ENCODE measurements at places on chromosomes 11 and 22.

DNA sequence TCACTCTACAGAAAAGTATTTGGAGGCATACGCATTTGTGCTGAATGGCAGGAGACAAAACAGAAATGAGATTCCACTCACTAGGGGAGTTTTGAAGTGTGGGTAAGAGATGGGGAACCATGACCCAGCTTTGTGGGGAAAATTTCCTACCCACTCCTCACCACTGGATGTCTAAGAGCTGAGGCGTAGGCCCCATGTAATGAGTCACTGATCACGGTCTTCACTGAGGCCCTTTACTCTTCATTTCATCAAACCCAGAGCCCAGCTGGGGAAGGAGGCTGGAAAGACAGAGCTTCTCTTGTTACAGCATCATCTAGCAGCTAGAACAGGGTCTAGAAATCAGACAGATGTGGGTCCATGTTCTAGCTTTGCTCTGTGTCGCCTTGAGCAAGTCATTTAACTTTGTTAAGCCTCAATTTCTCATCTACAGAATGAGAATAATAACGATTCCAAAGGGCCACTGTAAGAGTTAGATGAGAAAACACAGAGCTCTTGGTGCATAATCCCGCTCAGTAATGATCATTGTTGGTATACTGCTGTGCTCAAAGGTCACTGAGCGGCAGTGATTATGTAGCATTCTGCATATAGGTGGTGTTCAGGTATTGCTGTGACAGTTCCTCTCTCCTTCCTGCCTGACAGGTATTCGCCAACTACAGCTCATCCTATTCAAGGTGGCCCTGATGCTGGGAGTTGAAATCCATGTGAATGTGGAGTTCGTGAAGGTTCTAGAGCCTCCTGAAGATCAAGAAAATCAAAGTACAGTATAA, 97.2 kb downstream of the MICAL2 start:
- peak; percentile 55 for DNase-seq

DNA sequence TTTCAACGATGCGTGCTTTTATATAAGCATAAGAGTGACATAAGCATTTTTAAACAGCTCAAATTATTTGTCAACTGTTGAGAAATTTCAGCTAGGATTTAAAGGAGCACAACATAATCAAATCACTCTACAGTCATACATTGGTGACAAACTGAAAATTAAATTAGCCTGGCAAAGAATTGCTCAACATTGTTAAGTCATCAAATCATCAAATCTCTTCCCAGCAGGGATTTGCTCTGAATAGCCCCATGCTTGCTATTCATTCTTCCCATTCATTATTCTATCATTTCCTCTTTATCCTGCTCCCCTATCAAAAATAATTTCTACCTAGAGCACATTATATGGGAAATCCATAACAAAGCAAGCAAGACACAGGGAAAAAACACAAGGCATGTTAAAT, 198.7 kb upstream of the LUZP2 start:
- DNase-seq, result no peak

DNA sequence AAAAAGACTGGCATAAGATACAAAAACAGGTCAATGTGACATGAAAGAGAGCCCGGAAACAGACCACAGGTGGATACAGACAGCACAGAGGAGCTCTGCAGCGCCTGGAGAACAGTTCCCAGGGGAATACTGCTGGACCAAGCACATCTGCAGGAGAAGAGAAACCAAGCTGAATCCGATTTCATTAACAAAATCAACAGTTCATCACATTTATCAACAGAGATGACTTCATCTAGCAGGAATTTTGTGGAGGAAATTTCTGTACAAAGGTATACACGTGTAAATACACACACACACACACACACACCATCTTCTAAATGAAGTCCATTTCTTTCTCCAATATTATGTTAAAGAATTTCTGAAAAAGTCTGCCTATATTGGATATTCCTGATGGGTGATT, 17.1 kb downstream of the YPEL1 start:
- DNase-seq, result no peak

DNA sequence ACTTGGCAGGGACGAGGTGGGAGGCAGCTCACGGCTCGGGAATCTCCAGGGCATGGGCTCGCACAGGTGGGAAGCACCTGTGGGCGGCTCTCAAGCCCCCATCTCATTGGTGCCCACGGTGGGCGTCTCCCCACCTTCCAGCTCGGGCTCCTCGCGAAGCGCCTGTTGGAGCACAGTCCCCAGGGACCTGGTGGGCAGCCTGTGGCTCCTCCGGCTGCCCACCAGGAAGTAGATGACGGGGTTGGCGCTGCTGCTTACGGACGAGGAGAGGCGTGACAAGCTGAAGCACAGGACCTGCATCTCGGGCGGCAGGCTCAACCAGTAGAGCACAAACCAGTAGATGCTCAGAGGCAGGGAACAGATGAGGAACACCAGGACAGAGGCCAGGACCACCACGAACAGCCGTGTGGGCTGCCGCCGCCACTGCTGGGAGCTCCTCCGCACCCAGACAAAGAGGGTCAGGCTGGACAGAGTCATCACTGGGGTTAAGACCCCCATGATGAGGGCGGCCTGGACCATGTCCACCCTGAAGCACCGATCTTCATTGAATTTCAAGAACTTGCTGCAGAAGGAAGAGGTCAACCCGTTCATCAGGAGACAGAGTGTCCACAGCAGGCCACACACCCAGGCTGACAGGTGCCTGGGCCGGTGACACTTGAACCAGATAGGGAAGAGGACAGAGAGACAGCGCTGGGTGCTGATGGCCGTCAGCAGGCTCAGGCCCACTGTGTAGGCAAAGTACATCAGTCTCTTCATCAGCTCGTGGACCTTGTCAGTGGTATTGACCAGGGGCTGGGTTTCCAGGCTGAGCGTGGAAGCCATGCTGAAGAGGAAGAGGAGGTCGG, 633 bp downstream of the MRGPRD start:
- DNase-seq, result no peak

GRCh38 chr11:132771746-132772145, 760.6 kb downstream of the OPCML start:
- no peak for DNase-seq

DNA sequence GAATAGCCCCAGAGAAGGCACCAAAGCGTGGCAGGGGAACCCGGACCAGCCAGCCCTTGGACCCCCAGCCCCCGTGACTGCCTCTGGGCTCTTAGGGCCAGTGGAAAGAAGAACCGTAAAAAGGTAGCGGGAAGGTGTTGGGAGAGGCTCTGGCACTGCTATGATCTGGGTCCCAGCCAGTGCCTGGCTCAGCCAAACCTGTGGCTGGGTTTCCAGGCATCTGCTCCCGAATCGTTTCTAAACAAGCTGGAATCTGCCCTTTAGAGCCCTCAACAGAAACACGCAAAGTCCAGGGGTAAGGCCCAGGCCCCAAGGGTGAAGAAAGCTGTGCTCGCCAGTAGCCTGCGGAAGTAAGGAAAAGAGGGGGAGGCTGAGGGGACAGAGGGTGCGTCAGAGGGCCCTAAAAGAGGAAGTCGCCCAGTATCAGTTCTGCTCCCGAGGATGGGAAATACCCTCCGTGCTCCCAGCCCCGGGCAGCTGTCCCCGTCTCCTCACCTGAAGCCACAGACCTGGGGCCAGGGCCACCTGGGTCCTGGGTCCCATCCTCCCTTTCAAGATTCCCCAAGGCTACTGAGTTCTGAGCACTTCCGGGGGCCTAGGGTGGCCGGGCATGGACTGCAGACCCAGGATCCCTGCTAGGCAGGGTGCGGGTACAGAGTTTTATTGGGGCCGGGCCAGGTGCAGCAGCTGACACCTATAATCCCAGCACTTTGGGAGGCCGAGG, 24.7 kb downstream of the IL10RA start:
- no peak for DNase-seq

GRCh38 chr22:24289741-24290163, 19.1 kb downstream of the SPECC1L start:
- no peak for DNase-seq

GRCh38 chr11:128499613-128500253, 87.6 kb downstream of the ETS1 start:
- no peak for DNase-seq

DNA sequence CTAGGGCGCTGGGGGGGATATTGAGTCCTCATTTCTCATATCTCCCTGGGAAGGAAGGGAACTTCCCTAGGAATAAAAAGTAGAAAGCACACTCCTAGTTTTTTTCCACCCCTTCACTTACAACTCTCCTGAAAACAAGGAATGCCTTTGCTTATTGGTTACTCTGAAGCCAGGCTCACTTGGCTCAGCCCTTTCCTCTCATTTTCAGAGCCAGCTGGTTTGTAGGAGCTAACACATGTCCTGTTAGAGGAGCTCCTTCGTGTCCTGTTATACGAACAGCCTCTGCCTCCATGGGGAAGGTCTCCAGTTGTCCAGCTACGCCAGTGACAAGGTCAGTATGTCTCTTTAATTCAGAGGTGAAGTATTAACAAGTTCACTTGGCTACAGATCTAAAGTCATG, 17.6 kb downstream of the ALKBH8 start:
- no peak for DNase-seq

DNA sequence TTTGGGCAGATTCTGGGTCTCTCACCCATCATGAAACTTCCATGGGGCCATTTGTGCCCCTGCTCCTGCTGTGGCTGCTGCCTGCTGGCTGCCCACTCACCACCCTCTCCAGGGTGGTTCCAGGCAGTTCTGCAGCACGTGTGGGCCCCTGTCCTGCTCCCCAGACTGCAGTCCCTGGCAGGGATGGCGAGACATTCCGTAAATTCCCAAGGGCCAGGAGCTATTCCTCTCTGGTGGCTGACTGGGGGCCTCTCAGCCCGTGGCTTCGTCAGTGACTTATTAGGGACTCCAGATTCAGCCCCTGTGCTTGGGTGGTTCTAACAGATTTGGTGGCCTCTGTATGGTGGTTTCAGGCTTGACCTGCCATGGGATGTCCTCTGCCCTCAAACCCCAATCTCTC, 3.9 kb upstream of the SLC22A8 start:
- no peak for DNase-seq

- no peak for DNase-seq
These were observed 6.5 kb downstream of the SF1 start for GRCh38 chr11:64771861-64772260.

GRCh38 chr11:10876158-10876557, 18.3 kb upstream of the ZBED5 start:
- DNase-seq, result no peak

- no peak for DNase-seq
These were observed 2.1 kb downstream of the CHRNA10 start for GRCh38 chr11:3669128-3669527.

- no peak for DNase-seq
These were observed 2.8 kb downstream of the ZBTB16 start for GRCh38 chr11:114062272-114062671.

GRCh38 chr22:26404851-26405421, 24.1 kb upstream of the ASPHD2 start:
- DNase-seq, result no peak

DNA sequence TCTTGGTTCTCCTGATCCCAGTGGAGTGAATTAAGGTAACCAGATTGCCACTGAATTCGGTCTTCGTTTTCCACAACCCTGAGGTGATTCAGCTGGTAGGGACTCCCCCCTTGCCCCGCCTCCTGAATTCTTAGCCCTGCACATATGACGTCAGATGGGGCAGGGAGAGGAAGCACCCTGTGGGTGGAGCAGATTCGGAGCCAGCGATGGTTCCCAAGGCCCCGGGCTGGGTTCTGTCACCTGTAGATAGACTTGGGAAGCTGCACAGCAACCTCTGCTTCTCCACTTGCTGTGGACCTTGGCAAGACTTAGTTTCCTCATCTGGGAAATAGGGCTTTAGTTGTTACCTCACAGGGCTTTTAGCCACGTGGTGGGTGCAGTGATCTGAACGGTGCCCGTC, 67.8 kb downstream of the CTTN start:
- DNase-seq, result no peak

DNA sequence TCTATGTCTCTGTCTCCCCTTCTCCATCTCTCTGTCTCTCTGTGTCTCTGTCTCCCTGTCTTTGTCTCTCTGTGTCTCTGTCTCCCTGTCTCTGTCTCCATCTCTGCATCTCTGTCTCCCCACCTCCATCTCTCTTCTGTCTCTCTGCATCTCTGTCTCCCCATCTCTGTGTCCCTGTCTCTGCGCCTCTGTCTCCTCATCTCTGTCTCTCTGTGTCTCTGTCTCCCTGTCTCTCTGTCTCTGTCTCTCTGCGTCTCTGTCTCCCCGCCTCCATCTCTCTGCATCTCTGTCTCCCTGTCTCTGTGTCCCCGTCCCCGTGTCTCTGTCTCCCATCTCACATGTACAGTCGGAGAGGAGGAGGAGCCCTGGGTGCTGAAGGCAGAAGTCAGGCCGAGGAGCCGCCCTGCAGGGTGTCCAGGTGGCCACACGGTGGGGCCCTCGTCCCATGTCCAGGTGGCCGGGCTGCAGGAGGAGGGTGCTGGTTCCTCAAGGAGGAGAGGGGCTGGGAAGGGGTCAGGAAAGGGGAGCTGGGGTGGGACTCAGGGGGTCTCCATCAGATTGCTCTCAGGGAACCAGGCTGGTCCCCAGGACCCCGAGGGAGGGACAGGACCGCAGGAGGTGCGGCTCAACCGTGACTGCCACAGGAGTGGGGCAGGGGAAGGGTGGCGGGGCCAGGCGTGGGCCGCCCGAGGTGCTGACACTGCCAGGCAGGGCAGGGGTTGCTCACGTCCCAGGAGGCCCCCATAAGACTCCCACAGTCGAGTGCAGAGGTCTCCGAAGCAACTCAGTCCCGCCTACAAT, 25.6 kb upstream of the TH start:
- DNase-seq, result peak; percentile 55

DNA sequence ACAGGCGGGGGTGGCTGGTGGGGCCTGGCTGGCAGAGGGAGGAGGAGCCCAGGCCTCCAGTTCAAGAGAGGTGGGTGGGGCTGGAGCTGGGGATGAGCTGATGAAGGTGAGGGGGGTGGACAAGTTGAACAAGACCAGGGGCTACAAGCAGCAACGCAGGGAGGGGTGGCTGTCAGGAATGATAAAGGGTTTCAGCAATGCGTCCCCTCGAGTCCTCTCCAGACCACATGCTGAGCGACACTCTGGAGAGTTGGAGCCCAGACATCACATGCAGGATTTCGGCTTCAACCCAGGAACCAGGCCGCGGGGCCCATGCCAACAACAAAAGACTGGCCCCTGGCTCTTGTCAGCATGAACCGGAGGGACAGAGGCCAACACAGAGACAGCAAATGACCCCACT, 480.3 kb downstream of the BRD1 start:
- DNase-seq, result no peak

GRCh38 chr22:28029956-28030355, 110.9 kb upstream of the PITPNB start:
- no peak for DNase-seq

GRCh38 chr11:2376751-2377451, at the start of gene CD81:
Gene CD81, plus strand, starts transcription at chr11:2377310. Its CDS starts 240 bp downstream, at chr11:2377550.
- DNase-seq, result peak; percentile 25

DNA sequence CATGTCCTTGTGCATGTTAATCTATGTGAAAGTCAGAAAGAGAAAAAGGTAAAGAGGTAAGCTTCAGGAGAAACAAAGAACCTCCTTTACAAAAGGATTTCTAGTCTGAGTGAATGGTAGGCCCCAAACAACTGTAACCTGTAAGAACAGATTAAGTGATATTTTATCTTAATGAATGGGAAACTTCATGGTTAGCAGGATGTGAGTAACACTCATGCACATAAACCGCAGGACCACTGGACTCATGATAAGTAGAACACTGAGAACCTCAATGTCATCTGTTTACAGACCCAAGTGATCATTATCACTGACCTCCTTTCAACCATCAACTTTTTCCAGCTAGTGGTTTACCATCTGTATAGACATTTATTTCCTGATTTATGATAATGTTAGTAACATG, 19.9 kb downstream of the OR8G5 start:
- DNase-seq, result no peak

All from ACHN (cell line).